ENCODE measurements at places on chromosomes 11 and 22.

- no peak for DNase-seq
These were observed 858.5 kb upstream of the FAT3 start for GRCh38 chr11:91365986-91366585.

- no peak for DNase-seq
These were observed 375 bp downstream of the BSCL2 start for GRCh38 chr11:62706850-62707247.

GRCh38 chr11:45384711-45385241 lies 98.6 kb upstream of the SYT13 start:
- DNase-seq = no peak

DNA sequence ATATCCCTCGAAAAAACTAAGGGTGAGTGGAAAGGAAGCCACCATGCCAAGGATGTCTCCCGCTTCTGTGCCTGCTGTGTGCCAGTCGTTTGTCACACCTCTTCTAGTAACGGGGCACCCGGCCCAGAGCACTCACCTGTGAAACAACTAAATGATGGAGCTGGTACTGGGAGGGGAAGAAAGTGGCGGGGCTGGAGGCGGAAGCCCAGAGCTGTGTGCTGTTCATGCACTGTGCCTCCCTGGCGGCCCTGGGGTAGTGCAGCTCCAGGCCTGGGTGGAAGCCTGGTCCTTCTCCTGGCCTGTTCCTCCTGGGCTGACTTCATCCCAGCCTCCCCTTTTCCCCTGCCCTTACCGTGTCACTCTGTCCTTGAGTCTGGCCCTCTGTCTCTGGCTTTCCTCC lies 130.2 kb downstream of the CEP164 start:
- peak; percentile 68 for DNase-seq

- no peak for DNase-seq
These were observed 219.2 kb downstream of the NAV2 start for GRCh38 chr11:19931771-19932369.

GRCh38 chr11:134876226-134876625 lies 464.2 kb upstream of the B3GAT1 start:
- no peak for DNase-seq

DNA sequence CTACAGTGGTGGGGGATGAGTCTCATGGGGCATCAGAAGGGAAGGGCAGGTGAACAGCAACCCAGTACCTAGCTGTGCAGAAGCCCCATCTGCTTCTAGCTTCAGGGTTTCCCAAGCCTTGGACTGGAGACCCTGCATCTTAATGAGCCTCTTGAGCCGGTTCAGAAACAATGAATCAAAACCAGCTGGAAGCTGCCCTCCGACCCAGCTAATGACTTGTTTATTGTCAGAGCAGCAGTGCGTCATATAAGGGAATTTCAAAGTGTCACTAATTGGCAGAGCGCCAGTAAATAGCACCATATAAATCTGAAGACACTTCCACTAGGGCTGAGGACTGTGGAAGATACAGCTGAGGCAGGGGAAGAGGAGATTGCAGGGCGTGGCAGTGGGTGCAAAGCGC lies 57.5 kb downstream of the RPUSD4 start:
- no peak for DNase-seq

DNA sequence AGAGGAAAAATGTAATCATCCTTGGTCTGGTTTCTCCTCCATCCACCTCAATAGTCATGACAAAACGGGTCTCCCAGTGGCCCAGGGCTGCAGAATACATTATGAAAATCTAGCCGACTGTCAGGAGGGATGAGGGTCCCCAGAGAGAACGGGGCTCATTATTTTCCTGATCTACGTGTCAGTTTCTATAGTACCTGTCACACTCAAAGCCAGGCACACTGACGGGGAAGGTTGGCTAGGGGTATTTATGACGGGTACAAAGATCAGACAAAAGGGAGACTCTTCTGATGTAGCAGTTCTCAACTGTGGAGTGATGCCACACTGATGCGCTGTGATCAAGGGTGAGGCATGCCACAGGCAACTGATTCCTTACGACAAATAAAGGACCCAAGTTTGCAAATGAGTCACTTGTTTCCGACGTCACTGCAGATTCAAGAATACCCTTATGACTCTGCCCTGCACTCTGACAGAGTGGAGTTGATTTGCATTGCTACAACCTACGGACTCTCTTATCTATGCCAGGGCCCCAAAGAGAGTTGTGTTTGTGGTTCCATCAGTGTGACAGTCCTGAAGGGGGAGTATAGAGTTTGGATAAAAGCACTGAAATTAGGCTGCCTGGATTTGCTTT lies 188.2 kb upstream of the TBCEL start:
- no peak for DNase-seq

- no peak for DNase-seq
These were observed 11.6 kb downstream of the SREBF2 start for GRCh38 chr22:41844513-41844912.

DNA sequence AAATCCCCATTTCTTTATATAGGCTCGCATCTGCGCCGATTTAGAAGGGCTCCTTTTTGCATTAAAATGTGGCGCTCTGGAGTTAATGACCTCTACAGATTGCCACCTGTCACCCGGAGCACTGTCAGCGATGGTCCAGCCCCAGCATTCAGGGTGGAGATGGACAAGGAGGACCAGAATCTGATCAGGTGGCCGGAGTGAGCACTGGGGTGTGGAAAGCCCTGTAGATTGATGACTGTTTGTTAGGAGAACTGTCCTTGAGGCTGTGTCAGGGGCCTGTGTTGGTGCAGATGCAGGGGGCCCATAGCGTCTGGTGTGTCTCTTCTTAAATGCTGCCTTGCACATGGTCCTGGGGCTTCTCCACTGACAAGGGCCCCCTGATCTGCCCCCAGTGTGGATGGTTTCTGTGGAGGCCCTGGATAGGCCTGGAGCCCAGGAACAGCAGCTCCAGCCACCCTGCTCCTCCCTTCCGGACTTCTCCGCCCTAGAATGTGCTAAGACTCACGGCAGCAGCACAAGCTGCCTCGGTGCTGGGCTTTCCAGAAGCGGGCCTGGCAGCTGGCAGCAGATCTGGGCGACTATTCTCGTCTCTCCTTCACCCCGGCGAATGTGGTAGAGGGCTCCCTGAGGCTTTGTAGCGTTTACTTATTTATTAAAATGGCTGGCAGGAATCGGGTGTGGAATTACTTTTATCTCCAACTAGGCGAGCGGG lies 1333.3 kb downstream of the BRD1 start:
- no peak for DNase-seq

DNA sequence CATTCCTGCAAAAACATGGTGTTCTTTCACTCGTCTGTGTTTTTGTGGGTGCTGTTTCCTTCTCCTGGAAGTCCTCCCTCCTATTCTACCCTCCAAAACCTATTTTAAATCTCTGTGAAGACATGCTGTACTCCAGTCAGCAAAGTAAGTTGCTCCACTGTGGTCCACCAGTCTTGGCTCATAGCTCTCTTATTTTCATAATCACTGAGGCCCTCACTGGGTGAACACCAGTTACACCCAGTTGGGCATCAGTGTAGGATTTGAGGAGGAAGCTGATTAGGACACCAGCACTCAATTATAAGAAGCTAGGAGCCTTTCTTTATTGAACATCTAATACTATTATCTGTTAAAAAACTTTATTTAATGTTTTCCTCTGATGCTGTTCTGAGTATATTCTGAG lies 23.9 kb upstream of the EED start:
- no peak for DNase-seq

DNA sequence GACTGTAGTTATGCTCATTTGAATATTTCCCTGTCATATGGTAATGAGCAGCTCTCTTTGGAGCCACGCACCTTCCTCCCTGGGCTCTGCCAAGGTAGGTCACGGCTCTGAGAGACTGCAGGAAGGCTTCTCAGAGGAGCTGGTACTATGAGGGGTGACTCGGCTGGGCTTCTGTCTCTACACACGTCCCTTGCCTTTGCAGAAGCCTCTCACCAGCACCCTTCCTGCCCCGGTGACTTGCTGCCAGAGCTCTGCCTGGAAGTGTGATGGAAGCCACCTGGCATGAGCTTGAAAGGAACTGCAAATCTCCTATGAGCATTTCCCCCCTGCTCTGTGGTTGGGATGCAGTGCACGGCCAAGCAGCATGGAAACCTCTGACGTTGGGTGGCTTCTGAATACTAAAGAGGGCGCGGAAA lies 74.2 kb downstream of the KIRREL3 start:
- DNase-seq = no peak

GRCh38 chr11:44775985-44776446 lies 49.3 kb downstream of the TSPAN18 start:
- DNase-seq = no peak

- DNase-seq = peak; percentile 77
These were observed 25.6 kb downstream of the YWHAH start for GRCh38 chr22:31969789-31970489.

DNA sequence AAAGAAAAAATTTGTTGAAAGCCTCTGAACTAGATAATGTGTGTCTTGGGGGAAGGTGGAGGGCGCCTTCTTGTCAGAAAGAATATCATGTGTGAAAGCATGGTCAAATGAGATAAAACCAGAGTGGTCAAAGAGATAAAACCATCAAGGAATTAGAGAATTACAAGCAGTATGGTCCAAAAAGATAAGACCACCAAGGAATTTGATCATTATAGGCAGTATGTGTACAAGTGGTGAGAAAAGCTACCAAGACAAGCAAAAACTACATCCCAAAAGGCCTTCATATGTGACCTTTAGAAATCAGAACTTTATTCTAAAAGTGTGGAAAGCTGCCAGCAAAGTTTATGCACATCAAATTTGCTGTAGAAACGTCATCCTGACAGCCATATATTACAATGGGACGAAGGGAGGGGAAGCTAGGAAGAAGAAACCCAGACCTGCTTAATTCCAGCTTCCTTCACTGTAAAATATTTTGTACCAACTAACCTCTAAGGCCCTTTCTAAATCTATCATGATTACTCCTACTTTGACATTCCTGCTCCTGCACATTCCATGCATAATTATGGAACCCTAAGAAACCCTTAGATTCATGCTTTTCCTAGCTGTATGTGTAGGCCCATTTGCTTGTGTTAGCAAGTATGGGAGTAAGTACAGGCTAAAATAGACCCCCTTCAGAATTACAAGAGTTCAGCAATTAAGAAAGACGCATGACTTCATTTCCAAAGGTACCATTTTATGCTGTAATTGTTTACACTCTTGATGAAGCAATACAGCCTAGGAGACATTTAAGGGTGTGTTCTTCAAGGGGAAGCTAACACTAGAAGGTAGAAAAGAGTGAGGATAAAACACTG lies 51.6 kb downstream of the LGR4 start:
- no peak for DNase-seq

GRCh38 chr11:111303461-111303860 lies 5.1 kb downstream of the POU2AF3 start:
- peak; percentile 94 for DNase-seq

GRCh38 chr22:34897126-34897525 lies 168.8 kb upstream of the ISX start:
- no peak for DNase-seq
